Fibroblast of the conjunctiva (primary cell): ENCODE measurements at places on chromosomes 7 and 10.
A peak's percentile ranks its signal among the peaks of the same experiment; 100 is the strongest.

- DNase-seq = no peak
Observed at GRCh38 chr7:148042935-148043631, 547.5 kb upstream of the C7orf33 start.

DNA sequence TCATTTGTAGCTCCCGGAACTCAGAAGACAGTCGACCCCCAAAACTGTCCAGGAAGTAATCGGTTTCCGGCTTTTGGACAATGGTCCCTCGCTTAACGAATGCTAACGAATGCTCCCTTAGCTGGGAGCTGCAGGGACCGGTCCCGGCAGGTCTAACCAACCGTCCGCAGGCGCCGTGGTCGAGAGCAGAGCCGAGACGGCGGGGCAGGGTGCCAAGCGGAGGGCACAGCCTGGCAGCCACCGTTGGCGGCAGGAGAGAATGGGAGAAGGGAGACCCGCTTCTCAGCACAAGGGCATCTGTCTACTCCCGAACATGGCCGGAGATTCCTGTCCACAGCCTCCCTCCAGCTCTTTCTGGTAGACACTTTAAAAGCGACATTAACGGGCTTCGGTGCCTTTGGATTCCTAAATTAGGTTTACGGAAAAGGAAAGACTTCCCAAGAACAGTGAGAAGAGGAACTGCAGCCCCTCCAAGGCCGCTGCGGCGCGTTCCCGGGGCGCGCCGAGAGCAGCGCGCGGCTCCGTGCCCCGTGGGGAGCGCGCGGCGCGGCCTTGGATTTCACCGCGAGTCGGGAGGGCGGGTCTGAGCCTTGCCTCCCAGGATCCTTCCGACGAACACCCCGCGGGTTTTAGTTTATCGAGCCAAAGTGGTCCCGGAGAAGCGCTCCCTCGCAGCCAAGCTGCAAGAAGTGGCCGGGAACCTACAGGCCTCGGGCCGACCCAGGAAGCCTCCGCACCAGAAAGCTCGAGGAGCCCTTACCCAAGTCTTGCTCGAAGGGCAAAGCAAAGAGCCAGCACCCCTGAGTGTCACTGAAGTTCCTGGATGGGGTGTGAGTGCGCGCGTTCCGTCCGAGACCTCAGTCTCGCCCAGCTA lies 3.6 kb upstream of the TBX20 start:
- no peak for DNase-seq

DNA sequence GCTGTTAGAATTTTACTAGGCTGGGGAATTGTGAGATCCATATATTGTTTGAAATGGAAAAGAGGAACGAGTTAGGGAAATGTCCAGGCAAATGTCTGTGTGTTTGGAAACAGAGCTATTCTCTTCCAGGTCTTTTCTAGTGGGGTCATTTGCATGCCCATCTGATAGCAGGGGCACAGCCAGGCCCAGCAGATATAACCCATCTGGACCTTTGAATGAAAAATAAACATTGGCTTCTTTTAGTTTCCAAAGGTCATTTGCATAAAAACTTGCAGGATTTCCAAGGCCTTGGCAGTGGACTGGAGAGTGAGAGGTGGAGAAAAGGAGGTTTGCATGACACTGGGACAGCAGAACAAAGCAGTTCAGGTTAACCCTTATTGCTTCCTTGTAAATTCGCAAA lies 188.0 kb upstream of the GPR26 start:
- DNase-seq = no peak

DNA sequence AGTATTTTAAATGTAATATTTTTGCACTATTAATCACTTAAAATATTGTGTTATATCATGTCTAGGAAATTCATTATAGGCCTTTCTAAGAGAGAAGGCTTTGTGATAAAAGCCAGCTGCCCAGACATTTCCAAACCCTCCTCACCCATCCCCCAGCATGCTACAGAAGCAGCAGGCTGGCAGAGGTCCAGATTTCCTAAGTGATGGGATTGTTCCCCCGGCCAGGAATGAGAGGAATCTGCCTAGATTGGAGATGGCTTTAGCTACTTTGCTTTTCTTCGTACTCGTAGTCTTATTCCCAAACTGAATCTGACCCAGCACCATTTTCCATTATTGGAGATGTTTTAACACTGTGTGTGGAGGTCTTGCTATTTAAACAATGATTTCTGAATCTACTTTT lies 29.4 kb downstream of the CDK14 start:
- DNase-seq = peak; percentile 44

GRCh38 chr7:78438433-78438832 lies 639.9 kb downstream of the PHTF2 start:
- DNase-seq = no peak

DNA sequence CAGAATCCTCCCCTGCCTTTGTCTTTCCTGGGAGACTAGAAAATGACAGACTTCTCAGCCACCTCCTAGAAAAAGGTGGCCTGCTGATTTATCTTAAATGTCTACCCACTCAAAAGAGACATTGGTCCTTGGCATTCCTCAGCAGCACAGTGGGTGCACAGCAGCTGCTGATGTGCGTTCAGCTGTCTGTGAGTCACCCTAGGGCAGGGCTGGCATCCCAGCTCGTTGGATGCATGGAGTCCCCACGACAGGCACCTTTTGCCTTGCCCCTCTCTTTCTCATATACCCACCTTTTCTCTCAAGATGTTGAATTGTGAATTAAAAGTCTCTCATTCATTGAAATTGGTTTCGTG lies 113.0 kb downstream of the DOCK1 start:
- no peak for DNase-seq

- no peak for DNase-seq
Observed at GRCh38 chr10:69818676-69819239, 17.1 kb downstream of the COL13A1 start.

GRCh38 chr10:102752266-102752930 lies 8.7 kb downstream of the WBP1L start:
- no peak for DNase-seq
